A549 treated with GW870086 at 1 μM for 4 hours (cell line): ENCODE measurements at places on chromosomes 5 and 9. TPM values are rescaled to one million over a fixed set of nuclear protein-coding genes. Genes with fewer than 3 reads are reported as not detected.

Gene PCDHGB6
- total RNA-seq, result 0.07 to 0.16 TPM (median 0.12 TPM) in 5 replicates

Gene SNCB
- total RNA-seq, result 0.74 to 1.3 TPM (median 0.96 TPM) in 5 replicates

Gene CTSL
- 657 to 768 TPM (median 686 TPM) in 5 replicates for total RNA-seq

Gene CNOT8
- 33.9 to 37.6 TPM (median 37.0 TPM) in 5 replicates for total RNA-seq

Gene RASEF
- 5.7 to 7.3 TPM (median 7.2 TPM) in 5 replicates for total RNA-seq

Gene SLC6A7
- 0.03 to 0.05 TPM in 2 of 5 replicates, not detected in the others for total RNA-seq

Gene SPATA31A3
- total RNA-seq, result not detected in 5 replicates

Gene NR2F1
- 3.2 to 6.4 TPM (median 4.3 TPM) in 5 replicates for total RNA-seq

Gene GNA14
- not detected in 5 replicates for total RNA-seq

Gene LURAP1L
- 23.6 to 33.9 TPM (median 32.4 TPM) in 5 replicates for total RNA-seq

Gene HNRNPAB
- 312 to 335 TPM (median 319 TPM) in 5 replicates for total RNA-seq

Gene CCL19
- total RNA-seq, result not detected in 5 replicates

Gene RALGPS1
- total RNA-seq, result 1.0 to 2.6 TPM (median 1.9 TPM) in 5 replicates
